Stimulated activated CD4-positive, alpha-beta T cell treated with anti-CD3 and anti-CD28 coated beads, TNF-alpha, amount 100 ng/mL, for 4 hours (primary cell): ENCODE measurements at places on chromosomes 6 and 20.
A peak's percentile ranks its signal among the peaks of the same experiment; 100 is the strongest.

DNA sequence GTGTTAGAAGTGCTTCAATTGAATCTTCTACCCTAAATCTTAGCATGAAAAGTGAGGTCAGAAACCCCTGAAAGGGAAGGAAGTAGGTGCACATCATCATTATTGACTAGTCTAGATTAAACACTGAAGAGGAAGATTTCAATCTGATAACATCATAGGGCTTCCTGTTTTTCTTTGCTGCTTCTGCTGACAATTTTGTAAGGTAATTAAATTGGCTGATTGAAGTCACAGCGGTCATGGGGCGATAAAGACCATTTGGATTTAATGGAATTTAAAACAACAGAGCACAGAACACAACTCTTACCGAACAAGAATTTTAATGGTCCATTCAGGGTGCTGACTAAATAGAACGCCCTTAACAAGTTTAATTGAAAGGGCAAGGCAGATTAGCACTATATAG lies 11.3 kb downstream of the GRIK2 start:
- no peak for DNase-seq

DNA sequence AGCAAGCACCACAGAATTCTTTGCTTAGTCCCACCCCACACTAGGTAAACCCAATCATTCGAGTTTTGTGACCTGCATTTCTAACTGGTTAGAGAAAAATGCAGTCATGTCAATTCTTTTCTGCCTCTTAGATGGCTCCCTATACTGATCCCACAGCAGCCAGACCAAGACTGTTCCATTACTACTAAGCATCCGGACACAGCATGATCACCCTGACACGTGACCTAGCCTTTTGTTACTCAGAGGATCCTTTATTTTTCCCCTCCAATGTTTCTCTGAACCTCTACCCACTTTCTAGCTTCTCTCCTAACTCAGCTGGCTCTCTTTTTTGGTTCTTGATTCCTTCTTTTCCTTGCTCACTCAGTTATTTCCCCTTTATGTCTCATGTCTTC lies 87.9 kb downstream of the PDE10A start:
- no peak for DNase-seq

GRCh38 chr20:21623781-21624094 lies 81.7 kb upstream of the PAX1 start:
- DNase-seq, result no peak

GRCh38 chr6:46103441-46104115 lies 26.2 kb upstream of the ENPP4 start:
- no peak for DNase-seq

GRCh38 chr6:11011787-11012234 lies 32.3 kb downstream of the ELOVL2 start:
- DNase-seq, result no peak

DNA sequence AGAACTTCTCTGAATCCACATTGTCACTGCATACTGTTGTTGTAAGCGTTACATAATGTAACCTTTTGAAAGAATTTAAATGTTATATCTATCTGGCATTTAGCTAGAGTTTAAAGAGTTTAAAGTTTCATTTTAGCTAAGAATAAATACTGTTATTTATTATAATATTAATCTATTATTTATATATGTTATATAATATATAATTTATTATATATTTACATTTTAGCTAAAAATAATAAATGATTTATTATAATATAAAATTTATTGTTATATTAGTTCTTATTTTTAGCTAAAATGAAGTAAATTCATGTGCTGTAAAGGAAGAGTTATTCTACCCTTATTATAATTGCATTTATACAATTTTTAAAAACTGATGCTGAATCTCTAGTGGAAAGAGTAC lies 255.4 kb upstream of the QKI start:
- no peak for DNase-seq

GRCh38 chr6:137661601-137662000 lies 167.4 kb upstream of the OLIG3 start:
- peak; percentile 9 for DNase-seq

DNA sequence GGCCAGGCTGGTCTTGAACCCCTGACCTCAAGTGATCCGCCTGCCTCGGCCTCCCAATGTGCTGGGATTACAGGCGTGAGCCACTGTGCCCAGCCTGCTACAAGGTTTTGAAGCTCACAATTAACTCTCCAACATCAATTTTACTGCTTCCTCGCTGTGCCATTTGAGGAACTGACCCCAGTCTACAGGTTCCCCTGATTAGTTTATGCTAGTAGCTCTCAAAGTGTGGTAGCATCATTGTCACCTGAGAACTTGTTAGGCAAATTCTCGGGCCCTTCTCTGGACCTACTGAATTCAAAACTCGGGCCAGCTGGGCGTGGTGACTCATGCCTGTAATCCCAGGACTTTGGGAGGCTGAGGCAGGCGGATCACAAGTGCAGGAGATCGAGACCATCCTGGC lies 49.4 kb downstream of the MCUR1 start:
- no peak for DNase-seq

GRCh38 chr6:170257376-170257775 lies 33.5 kb downstream of the DLL1 start:
- no peak for DNase-seq

- no peak for DNase-seq
Observed at GRCh38 chr20:11117808-11118528, 444.2 kb upstream of the JAG1 start.

- peak; percentile 75 for DNase-seq
Observed at GRCh38 chr20:59087829-59088433, 45.3 kb upstream of the PRELID3B start.
